GM23248 (cell line): ENCODE measurements at places on chromosomes 7 and 10. TPM values are rescaled to one million over a fixed set of nuclear protein-coding genes. Genes with fewer than 3 reads are reported as not detected.

- H3K36me3 ChIP-seq, result no peaks in the 10 kb centered on the region
- no peaks in the 10 kb centered on the region for H3K27me3 ChIP-seq
- no peak overlapping the region for H3K4me3 ChIP-seq
- DNase-seq, result no peak
- no peak overlapping the region for H3K27ac ChIP-seq
These were observed 131.3 kb downstream of the DPP6 start for GRCh38 chr7:154183482-154183881.

Gene ARPC1B
- 485 and 630 TPM in 2 replicates for total RNA-seq

- DNase-seq, result no peak
- H3K4me3 ChIP-seq, result no peak overlapping the region
- no peaks in the 10 kb centered on the region for H3K27me3 ChIP-seq
- H3K4me1 ChIP-seq, result no peaks in the 10 kb centered on the region
- H3K36me3 ChIP-seq, result no peaks in the 10 kb centered on the region
- H3K27ac ChIP-seq, result no peak overlapping the region
These were observed 384.8 kb downstream of the DNAJB6 start for GRCh38 chr7:157721468-157722136.

DNA sequence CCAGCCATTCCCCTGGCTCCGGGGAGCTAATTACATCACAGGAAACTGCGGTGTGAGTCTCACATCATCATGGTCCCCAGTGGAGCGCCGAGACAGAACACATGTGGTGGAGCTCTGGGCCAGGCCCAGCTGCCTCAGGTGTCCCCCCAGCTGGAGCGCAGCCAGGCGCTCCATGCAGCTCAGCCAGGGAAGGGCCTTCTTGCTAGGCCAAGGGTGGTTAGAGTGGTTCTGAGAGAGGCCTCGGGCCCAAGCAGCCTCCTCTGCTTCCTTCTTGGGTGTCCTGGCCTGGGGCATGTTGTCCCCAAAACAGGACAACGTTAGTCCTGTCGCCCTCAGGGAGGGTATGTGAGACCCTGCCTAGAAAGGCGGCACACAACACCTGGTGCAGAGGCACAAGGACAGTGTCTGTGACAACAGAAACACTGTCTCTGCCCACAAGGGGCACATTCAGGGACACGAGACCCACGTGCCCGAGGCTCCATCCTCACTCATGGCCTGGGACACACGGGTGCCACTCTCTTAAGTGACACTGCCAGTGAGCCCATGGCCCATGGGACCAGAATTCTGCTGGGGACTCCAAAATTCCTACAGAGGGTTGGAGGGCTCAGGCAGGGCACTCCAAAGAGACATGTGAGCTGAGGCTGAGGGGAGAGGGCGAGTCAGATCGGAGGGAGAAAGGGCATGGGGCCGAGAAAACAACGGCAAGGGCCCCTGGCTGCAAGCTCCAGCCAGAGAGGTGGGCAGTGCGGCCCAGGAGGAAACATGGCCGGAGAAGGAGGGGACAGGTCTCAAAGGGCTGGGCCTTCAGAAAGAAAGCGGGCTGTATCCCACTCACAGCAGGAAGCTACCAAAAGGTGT is 37.0 kb upstream of the RET start:
- H3K4me1 ChIP-seq, result no peaks in the 10 kb centered on the region
- no peak overlapping the region for H3K27ac ChIP-seq
- no peak overlapping the region for H3K4me3 ChIP-seq
- DNase-seq, result peak; percentile 12
- no peaks in the 10 kb centered on the region for H3K36me3 ChIP-seq

GRCh38 chr10:103350175-103350516 is 794 bp downstream of the PCGF6 start:
- H3K27ac ChIP-seq, result peak overlapping the region; percentile 57
- peak overlapping the region; percentile 90 for H3K4me3 ChIP-seq
- no peaks in the 10 kb centered on the region for H3K27me3 ChIP-seq

DNA sequence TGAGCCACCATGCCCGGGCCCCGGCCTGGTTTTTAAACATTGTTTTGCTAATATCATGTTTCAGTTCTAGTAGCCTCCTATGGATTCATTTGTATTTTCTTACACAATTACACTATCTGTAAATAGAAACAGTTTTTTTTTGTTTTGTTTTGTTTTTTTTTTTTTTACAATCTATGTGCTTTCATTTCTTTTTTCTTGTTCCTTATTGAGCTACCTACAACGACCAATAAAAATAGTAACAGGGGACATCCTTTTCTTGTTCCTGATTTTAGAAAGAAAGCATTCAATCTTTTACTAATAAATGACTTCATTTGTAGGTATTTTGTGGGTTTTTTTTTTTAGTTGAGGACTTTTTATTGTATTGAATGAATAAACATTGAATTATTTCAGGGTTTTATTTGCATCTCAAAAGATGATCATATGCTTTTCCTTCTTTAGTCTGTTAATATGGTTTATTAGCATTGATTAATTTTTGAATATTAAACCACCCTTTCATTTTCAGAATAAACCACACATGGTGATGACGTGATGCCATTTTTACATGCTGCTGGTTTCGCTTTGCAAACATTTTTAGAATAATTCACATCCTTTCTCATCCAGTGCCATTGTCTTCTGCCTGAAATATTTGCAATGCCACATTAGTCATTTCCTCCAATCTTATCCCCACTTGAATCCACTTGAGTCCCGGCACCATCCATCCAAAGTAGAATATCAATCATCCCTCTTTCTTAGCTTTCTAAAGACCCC is 18.1 kb upstream of the AKR1E2 start:
- peak overlapping the region; percentile 34 for H3K4me3 ChIP-seq
- H3K27ac ChIP-seq, result peak overlapping the region; percentile 79
- peak; percentile 89 for DNase-seq
- H3K27me3 ChIP-seq, result no peaks in the 10 kb centered on the region
- H3K36me3 ChIP-seq, result no peaks in the 10 kb centered on the region

- no peak overlapping the region for H3K27ac ChIP-seq
- no peaks in the 10 kb centered on the region for H3K4me1 ChIP-seq
These were observed 34.8 kb downstream of the SLC25A13 start for GRCh38 chr7:96287132-96287531.

DNA sequence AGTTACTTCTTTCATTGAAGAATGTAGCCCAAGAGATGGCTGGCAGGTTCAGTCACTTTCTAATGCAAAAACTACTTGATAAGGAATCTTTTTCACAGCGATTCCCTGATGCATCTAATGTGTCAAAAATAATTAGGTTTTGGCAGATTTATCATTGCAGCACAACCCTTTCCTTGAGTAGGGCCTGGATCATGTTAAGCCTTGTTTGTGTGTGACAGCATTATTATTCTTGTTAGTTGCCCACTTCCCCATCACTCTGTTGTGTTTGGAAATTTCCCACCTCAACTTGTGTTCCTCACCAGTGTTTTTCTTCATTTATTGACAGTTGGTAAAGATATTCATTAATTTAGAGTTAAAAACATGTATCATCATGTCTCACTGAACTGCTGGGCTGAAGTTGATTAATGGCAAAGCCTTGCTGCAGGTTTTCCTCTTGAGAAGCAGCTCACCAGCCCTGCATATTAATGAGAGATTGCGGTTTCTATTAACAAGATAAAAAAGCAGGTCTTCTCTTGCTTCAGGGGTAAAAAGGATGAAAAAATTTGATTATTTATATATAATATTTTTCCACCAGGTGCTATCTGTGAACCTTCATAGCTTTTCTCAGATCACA is 233.3 kb upstream of the MDFIC start:
- no peak overlapping the region for H3K27ac ChIP-seq
- DNase-seq, result no peak
- H3K4me1 ChIP-seq, result no peaks in the 10 kb centered on the region
- no peaks in the 10 kb centered on the region for H3K36me3 ChIP-seq

Gene C10orf67
- under 0.01 and 0.25 TPM in 2 replicates for total RNA-seq

DNA sequence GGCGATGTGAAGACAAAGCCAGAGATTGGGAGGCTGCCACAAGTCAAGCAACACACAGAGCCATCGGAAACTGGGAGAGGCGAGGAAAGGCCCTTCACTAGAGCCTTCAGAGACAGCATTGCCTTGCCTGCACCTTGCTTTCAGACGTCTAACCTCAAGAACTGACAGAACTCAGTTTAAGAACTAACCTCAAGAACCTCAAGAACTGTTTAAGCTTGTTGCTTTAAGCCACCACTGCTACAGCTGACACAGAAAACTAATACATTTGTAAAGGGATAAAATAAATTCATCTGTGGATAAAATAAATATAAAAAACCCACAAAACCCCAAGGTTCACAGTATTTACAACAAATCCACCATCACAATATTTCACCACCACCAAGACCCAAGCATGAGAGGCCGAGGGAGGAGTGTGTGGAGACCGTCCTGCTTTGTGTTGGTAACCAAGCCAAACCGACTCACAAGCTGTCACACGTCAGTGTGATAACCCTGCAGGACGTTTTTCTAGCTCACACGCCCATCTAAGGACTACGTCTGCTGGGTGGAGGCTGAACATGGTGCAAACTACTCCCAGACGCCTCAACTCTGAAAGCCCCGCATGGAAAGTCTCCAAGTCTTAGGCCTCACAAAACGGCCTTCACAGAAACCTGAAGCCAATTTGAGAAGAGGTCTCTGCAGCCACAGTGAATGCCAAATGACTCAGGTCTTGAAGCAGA is 116.8 kb downstream of the ABLIM1 start:
- no peaks in the 10 kb centered on the region for H3K36me3 ChIP-seq
- DNase-seq, result peak; percentile 85

Gene DIP2C
- total RNA-seq, result 10.2 and 12.0 TPM in 2 replicates
